ENCODE measurements at places on chromosomes 2 and 18.

GRCh38 chr2:27243391-27244130, 19.3 kb downstream of the SLC30A3 start:
- no peak for DNase-seq

GRCh38 chr2:193103064-193103463, 908.3 kb upstream of the TMEFF2 start:
- peak; percentile 39 for DNase-seq

GRCh38 chr2:102111823-102112222, 30.7 kb upstream of the IL1R1 start:
- no peak for DNase-seq

DNA sequence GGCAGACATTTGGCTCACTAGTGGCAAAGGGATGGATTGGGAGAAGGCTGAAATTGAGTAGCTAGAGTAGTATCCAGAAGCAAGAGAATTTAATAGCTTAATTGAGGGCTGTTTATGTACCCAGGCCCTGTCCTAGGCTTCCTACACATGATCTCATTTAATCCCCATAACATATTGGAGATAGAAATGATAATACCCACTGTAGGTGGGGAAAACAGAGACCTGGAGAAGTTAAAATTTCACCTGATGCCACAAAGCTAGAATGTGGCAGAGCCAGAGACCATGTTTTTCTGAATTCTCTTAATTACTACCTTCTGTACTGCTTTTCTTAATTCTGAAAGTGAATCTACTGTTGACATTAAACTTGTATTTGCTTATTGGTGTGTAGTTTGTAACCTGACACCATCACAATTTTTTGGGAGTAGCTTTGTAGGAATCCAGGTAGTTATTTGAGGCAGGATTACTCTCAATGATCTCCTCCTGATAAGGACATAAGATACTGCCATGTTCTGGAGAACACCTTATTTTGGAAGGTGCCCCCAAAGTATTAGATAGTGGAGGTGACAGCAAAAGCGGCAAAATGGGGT, 42.2 kb downstream of the RAB10 start:
- DNase-seq, result no peak

DNA sequence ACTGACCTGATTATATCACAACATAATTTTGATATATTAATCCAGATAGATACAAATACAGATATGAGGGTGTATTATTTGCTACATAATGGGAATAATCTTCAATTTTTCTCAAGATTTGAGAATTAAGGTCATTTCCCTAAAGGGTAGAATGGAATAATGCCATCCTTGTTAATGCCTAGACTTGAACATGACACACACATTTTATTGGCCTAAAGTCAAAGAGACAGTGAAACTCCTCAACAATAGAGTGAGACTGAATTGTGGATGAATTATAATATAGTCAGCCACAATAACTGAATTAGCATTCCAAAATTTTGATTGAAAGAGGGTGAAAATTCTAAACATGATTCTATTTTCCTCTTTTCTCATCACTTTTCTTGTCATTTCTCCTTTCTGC, 506.0 kb upstream of the CDH2 start:
- DNase-seq, result no peak

- no peak for DNase-seq
These were observed 332.0 kb upstream of the CHAC2 start for GRCh38 chr2:53435610-53436009.

DNA sequence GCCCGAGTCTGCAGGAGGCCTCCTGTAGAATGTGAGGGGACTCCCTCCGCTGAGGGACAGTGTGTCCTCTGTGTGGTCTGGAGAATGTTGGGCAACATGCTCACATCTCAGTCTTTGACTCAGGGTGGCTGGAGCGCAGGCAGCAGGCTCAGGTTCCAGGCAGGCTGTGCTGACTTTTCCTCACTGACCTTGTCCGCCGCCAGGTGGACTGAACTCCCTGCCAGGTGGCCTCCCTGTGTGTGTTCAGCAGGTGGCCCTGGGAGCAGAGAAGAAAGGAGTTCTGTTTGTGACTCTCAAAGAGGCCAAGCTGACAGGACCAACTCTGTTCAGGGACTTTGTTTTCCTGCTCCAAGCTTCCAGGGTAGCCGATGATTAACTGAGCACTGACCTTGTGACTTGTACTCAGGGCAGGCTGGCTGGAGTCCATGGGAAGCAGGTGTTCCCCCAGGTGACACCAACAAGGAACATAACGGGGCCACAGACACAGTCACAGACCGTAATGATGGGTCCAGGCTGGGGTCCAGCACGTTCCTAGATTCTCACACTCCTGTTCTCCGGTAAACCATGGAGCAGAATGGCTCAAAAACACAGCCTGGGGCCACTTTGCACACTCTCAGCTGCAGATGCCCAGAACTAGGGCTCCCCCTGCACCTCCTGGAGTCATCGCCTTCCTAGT, 439.8 kb downstream of the RNF144A start:
- no peak for DNase-seq

DNA sequence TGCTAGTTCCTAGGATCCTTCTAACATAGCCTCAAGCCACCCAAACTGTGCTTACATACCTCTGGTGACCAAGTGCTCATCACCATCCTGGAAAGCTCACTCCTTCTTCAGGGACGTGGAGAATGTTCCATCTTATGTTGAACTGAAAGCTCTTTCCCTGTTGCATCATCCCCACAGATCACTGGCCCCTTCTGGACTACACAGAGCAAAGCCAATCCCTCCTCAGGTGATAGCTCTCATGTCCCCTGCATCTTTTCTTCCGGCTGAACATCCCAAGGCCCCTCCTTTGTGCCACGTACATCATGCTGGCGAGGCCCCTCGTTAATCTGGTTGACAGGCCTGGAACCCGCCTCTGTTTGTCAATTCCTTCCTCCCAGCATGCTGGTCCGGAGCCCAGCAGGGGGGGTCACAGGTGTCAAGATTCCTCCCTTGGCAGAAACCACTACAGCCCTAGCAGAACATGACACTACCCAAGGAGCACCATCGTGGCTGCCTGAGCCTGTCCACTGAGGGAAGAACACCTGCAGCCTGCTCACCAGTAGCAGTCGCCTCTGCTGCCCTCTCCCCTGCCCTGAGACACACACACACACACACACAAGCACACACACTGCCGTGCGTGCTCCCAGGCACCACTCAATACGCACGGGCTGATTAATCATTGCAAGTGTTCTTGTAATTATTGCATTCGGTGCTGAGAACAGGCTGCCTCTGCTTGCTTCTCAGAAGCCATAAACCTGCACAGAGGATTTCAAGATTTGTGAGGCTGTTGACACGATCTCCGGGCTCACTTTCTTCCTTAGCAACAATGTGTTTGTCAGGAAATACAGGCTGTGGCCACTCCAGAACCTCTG, 6.3 kb upstream of the KCNK3 start:
- DNase-seq, result no peak

DNA sequence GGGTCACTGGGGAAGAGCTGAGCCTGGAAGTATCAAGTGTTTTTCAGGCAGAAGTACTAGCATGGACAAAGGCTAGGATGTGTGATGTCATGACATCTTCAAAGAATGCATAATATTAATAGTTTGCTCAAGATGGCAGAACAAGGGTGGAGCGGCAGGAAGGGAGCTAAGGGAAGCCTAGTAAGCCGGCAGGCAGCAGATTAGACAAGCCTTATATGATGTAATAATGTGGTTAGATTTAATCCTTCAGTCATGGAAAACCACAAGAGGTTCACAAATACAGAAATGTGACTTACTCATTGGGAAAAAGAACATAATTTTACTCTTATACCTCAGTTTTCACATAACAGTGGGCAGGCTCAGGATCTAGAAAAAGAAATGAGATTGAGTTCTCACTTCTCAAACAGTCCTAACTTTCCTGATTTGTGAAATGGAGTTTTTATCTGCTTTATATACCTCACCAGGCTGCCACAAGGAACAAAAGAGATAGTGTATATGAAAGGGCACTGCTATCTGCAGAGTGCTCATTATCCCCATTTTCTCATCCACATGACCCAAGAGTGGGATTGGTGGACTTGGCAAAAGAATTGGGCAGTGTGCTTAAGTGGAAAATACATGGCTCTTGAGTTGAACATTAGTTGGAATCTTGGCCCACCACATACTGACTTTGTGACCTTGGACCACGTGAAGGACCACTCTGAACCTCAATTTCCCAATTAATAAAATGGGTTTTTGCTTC, 89.1 kb upstream of the LHCGR start:
- peak; percentile 66 for DNase-seq

DNA sequence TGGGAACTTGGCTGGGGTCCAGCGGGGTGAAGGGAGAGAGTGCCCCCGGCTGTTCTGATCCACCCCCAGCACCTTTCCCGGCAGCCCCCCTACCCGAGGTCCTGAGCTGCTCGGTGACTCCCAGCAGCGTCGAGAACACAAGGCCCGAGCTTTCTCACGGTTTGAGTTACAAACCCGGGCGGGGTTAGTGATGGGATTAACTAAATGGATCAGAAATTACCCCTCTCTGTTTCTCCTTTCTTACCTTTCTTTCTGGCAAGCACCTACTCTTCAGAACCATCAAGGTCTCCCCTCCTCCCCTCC, 139.4 kb upstream of the GPC1 start:
- no peak for DNase-seq

- DNase-seq, result no peak
These were observed 164.2 kb downstream of the INHBB start for GRCh38 chr2:120509991-120510735.

DNA sequence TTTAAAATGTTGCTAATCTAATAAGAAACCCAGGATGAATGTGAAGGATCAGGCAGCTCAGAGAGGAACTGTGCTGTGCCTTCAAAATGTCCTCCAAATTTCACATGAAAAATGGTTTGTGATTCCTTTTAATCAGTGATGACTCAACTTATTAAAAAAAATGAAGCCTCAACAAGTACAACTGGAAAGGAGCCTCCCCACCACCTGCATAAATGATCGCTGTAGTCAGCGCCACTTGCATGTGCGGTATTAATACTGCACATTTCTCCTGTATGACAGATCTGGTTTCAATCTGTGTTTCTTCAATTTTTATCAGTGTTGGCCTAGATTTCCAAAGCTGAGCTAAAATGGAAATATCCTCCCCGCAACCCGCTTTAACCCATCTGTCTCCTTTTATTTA, 115.0 kb upstream of the TMEM200C start:
- DNase-seq, result peak; percentile 46

DNA sequence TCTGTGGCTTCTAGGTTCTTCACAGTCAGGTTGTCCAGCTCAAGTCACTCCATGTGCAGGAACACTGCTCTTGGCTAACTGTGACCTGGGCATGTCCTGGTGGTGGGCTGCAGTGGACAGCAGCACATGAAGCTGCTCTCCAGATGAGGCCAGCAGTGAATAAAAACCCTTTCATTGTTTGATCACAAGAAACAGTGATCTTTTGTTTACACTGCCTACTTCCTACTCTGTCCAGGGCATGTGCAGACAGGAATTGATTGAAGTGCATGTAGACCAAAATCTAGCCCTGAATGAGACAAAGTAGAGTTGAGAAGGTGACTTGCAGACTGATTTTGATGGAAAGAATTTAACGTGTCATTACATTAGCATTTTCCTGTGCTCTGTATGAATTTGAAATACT, 34.9 kb downstream of the BCL2L11 start:
- DNase-seq, result no peak

DNA sequence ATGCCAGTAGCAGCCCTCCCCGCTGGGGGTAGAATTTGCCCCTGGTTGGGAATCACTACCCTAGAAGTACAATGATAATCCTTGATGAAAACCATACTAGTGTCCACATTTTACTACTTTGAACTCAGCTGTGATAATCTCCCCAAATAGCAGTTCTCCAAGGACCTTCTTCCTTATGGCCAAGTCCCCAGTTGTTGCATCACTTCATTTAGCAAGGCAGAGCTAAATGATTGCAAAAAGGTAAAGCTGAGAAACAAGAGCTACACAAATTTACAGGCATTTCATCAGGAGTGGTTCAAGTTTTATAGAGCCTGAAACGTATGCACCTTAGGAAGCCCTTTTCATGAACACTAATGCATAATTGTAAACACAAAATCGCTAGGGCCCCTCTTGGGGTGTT, 44.9 kb upstream of the REL start:
- no peak for DNase-seq

- DNase-seq, result peak; percentile 98
These were observed 145.1 kb upstream of the PID1 start for GRCh38 chr2:229416116-229416694.

- DNase-seq, result peak; percentile 4
These were observed 521.2 kb downstream of the NYAP2 start for GRCh38 chr2:225920621-225921220.

DNA sequence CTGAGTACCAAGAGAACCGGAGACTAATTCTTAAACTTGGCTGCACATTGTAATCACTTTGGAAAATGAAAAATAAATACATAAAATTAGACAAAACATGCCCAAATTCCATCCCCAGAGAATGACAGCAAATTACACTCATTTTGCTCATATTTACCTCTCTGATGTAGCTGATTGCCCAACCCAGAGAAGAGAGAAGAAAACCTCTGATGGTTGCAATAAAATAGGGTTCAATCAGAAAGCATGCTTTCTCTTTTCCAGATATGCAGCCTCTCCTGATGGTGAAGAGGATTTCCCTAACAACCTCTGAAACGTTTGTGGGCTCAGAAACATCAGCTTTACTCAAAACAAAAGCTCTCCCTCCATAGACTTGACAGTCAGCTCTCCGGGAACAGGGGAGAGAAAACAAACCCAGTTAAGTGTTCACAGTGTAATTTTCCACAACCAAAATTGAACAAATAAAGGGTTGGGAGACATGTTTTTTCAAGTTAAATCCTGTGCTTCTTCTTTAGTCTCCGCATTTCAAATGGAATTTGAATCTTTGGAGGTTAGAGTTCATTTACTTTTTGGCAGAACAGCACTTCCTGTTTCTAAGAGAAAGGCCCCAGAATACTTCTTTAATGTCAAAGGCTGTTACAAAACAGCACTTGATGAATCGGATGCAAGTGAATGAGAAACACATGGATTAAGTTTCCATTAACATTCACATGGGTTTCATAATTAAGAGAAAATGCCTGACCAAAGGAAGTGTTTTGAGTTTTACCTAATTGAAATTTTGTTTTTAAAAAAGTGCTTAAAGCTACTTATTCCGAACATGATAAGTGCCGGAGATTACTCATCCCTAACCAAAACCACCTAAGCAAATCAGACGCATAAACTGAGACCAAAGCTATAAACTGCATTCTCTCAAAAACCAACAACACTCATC, 570.1 kb upstream of the SYT4 start:
- peak; percentile 86 for DNase-seq

GRCh38 chr2:57156231-57156924, 890.2 kb upstream of the VRK2 start:
- DNase-seq, result no peak

- no peak for DNase-seq
These were observed 9.7 kb upstream of the WNT10A start for GRCh38 chr2:218870984-218871344.

GRCh38 chr2:212549463-212549862, 10.9 kb upstream of the ERBB4 start:
- DNase-seq, result no peak

GRCh38 chr2:5764041-5764440, 71.9 kb downstream of the SOX11 start:
- no peak for DNase-seq

DNA sequence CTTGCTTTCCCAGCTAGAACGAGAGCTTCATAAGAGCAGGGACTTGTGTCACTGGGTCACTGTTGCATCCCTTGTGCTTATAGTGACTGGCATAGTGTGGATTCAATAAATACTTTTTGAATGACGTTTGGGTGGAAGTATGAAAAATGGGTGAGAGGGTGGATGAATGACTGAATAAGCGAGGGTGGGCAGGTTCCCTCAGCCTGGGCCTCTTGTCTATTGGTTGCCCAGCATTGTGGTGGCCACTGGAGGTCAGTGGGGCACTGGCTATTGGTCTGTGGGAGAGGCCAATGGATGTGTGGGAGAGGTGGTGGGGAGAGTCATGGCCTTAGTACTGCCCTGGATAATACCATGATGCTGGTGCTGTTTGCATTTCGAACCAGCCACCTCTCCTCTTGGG, 93.8 kb upstream of the SKOR2 start:
- no peak for DNase-seq

All from fibroblast of mammary gland (primary cell).